ENCODE measurements at places on chromosomes 3 and 15.

DNA sequence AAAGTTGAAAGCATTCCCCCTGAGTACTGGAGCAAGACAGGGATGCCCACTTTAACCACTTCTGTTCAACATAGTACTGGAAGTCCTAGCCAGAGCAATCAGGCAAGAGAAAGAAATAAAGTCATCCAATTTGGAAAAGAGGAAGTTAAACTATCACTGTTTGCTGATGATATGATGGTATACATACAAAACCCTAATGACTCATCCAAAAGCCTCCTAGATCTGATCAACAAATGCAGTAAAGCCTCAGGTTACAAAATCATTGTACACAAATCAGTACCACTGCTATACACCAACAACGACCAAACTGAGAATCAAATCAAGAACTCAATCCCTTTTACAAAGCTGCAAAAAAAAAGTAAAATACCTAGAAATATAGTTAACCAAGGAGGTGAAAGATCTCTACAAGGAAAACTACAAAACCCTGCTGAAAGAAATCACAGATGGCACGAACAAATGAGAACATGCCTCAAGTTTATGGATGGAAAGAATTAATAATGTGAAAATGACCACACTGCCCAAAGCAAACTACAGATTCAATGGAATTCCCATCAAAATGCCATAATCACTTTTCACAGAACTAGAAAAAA, 40.3 kb downstream of the RPL39L start:
- no peak for DNase-seq

- DNase-seq: no peak
Measured at GRCh38 chr3:11370191-11370590, 98.0 kb downstream of the ATG7 start.

DNA sequence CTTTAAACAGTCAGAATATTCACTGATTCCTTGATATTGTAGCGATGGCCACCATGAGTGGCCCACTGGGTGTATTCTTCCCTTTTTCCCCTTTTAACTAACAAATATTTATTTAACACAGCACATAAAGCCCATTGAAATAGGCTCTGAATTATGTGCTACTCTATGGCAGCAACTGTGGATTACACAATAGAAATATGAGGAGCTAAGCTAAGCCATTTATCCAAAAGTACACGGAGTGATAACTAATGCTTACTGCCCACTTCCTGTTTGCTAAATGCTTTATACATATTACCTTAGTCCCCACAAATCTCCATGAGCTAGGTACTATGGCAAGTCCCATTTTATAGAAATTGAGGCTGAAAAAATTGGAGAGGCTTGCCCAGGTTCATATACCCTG, 17.9 kb downstream of the ILDR1 start:
- DNase-seq: peak; percentile 70

DNA sequence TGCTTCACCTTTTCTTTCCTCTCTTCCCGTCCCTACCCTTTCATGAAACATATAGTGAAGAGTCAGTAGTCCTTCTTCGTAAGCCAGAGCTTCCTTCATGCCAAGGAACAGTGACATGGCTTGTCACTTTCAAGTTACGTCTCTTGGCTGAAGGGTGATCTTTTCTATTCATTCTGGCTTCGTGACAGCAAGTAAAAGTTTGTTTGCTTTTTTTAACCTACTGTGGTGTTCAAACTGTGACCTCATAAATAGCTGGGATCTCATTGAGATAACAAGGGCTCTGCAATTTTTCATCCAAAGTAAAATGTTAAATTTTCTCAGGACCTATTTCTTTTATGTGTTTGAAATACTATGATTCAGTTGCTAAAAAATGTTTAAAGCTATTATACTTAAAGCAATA, 10.5 kb downstream of the CDIN1 start:
- no peak for DNase-seq

GRCh38 chr3:138042043-138042442, 32.1 kb downstream of the CLDN18 start:
- no peak for DNase-seq

DNA sequence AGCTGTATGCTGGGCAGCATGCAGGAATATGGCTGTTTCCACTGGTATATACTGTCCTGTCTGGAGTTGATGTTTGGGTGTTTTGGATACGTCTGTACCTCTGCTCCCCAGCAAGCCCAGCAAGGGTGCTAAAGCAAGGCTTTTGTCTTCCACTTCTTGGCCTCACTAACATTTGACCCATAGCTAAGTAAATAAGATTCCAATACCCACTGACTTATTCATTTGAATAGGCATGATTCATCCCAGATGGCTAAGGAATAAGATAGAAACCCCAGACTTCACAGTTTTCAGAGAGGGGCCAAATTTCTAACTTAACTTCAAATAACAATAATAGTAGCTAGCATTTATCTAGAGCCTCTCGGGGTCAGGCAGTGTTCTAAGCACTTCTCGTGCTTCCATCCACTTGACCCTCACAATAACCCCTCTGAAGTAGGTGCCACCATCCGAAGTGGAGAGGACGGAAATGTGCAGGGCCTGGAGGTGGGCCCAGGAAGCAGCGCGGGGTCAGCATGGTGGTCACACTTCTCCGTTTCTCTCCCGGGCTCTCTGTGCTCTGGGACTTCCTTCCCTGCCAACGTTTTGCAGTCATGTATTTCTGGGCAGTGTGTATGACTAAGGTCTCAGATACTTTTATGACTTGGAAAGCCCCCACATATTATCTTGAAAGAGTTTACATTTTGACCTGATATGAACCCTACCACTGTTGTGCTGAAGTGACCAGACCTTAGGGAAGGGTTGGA, 39.3 kb downstream of the LRRK1 start:
- no peak for DNase-seq

DNA sequence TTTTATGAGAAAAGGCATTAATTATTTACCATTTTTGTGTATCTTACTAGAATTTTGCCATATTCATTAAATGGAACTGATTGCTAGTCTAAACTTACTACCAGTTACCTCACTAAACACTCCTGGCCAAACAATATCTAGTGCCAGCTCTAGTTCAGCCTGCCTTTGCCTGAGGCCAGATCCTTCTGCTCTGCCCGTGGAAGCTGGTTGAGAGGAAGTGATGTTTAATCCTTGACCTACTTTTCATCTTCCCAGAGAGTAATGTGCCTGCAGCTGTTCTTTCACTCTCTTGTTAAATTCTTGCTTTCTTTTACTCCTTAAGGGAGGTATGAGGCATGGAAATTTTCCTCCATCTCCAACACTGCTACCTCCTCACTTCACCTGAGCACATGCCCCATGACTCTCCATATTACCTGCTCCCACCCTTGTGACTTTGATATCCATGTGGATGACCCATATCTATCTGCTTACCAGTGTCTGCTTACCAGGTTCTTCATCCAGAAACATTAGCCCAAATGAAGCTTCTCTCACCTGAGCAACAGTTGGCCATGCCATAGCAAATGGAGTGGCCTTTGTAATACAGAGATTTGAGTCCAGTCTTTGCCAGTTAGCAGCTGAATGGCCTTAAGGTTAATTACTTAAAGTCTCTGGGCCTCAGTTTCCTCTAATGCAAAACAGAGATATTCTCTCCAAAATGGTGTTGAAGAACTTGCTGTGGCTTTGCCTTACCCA, 53.4 kb downstream of the UBE2E1 start:
- DNase-seq: no peak

GRCh38 chr3:14555835-14556234, 15.7 kb upstream of the GRIP2 start:
- no peak for DNase-seq

GRCh38 chr3:64586952-64587351, 100.8 kb downstream of the ADAMTS9 start:
- no peak for DNase-seq

- DNase-seq: no peak
Measured at GRCh38 chr3:141825216-141826011, 51.0 kb upstream of the ATP1B3 start.

DNA sequence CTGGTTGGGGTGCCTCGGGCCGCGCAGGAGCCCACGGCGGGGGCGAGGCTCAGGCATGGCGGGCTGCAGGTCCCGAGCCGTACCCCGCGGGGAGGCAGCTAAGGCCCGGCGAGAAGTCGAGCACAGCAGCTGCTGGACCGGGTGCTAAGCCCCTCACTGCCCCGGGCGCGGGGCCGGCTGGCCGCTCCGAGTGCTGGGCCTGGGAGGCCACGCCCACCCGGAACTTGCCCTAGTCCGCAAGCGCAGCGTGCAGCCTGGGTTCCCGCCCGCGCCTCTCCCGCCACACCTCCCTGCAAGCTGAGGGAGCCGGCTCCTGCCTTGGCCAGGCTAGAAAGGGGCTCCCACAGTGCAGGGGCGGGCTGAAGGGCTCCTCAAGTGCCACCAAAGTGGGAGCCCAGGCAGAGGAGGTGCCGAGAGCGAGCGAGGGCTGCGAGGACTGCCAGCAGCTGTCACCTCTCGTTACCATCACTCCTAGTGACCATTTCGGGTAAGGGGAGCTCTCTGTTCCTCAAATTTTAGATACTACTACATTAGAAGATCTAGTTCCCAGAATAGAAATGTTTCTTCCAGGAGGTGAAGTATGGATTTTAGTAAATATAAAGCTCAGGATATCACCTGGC, 417.0 kb upstream of the AGTR1 start:
- DNase-seq: no peak

- DNase-seq: no peak
Measured at GRCh38 chr3:14492948-14493881, 46.9 kb downstream of the GRIP2 start.

GRCh38 chr3:32340039-32340438, 51.6 kb upstream of the CMTM7 start:
- peak; percentile 66 for DNase-seq

GRCh38 chr3:14441240-14441919, 39.0 kb downstream of the SLC6A6 start:
- no peak for DNase-seq

- no peak for DNase-seq
Measured at GRCh38 chr3:78900880-78901279, 866.9 kb downstream of the ROBO1 start.

- DNase-seq: no peak
Measured at GRCh38 chr3:8882642-8883041, 80.6 kb downstream of the RAD18 start.

- no peak for DNase-seq
Measured at GRCh38 chr15:63104727-63105126, 16.9 kb upstream of the LACTB start.

GRCh38 chr3:61783993-61784718, 222.8 kb downstream of the PTPRG start:
- DNase-seq: no peak

All from NCI-H2029 (cell line).